ENCODE measurements at places on chromosomes 5 and 9.

- no peak for DNase-seq
Observed at GRCh38 chr5:127585661-127586060, 63.2 kb upstream of the CTXN3 start.

DNA sequence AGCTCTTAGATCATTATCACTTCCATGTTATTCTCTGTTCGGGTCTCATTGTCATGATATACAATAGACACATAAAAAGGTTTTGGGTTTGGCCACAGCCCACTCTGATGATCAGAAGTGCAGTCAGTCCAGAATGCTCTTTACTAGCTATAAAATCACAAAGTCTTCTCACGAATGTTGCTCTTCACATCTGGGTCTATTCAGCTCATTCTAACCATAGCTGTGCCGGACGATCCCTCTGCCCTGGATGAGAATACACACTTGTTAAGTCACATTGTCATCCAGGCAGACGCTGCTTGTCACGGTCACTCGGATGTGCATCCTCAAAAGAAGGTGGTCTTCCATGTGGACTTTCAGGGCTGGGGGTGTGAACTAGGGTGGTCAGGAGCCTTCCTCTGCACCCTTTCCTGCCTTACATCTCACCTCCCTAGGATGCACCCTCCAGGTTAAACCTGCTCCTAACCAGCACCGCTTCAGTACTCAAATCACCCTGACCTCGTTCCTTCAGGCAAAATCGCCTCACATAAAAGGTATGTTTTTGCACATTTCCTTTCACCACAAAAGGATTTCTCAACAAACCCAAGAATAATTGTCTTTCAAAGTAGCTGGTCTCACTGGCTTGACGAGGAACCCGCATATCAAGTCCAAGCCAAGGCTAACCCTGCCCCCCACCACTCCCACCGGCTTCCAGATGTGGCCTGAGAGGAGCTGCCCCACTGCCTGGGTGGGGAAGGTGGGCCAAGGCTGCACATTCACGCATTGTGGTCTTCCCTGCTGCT, 21.9 kb downstream of the ANKH start:
- no peak for DNase-seq

- peak; percentile 33 for DNase-seq
Observed at GRCh38 chr9:100108559-100108958, 9.5 kb downstream of the INVS start.

DNA sequence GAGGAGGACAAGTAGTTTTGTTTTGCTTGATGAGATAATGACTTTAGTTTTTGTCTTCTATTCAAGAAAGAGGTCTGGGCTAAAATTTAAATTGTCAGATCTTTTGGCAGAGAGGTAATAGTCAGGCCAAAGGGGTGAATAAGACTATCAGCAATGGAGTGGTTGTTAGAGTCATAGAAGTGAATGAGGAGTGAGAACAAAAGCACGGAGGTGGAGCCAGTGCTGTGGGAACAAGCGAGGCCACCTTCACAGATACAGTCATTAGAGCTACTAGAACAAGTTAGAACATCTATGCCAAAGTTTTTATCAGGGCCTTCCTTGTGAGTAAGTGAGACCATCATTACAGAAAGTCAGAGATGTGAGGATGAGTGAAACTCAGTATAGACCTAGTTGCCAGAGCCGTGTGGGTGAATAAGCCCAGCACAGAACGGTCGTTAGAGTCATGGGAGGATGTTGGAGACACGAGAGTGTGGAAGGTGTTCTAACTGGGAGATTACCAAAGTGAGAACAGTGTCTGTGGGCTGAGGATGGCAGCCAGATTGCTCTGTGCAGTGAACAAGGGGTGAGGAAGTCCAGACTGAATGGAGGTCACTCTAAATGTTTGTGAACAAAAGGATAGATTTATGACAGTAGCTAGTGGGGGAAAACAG, 135.1 kb downstream of the RPS23 start:
- no peak for DNase-seq

DNA sequence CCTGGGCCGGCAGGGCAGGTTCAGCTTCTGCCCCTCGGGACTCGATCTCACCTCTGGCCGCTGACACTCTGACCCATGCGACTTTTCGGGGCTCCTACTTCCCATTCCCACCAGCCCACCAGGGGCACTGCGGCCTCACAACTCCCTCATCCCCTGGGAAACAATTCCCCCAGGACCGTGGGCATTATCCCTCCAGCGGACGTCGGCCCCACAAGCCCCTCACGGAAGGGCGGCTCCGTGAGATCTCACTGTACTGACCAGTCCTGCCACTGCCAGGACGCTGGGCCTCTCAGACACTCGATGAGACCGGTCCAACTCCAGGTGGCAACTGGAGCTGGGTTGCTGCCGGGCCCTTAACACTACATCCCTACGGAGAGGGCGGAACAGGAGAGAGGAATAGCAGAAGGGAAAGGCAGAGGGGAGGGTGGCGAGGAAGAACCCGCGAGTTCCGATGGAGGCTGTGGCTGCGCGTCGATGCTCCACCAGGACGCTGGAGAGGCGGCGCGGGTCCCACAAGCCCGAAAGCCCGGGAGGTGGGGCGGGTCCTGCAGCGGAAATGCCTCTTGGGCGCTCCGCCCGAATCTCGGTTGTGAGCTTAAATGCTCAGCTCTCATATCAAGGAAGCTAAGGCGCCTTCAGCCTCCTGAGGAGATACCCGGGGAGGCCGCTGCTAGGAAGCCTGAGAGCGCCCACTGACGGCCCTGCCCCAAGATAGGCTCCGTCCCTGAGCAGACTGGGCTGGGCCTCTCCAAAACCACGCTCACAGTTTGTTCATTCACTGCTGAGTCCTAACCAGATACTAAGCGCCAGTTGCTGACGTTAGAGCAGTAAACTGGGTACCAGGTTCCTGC, 36.3 kb downstream of the VCP start:
- DNase-seq, result peak; percentile 18

DNA sequence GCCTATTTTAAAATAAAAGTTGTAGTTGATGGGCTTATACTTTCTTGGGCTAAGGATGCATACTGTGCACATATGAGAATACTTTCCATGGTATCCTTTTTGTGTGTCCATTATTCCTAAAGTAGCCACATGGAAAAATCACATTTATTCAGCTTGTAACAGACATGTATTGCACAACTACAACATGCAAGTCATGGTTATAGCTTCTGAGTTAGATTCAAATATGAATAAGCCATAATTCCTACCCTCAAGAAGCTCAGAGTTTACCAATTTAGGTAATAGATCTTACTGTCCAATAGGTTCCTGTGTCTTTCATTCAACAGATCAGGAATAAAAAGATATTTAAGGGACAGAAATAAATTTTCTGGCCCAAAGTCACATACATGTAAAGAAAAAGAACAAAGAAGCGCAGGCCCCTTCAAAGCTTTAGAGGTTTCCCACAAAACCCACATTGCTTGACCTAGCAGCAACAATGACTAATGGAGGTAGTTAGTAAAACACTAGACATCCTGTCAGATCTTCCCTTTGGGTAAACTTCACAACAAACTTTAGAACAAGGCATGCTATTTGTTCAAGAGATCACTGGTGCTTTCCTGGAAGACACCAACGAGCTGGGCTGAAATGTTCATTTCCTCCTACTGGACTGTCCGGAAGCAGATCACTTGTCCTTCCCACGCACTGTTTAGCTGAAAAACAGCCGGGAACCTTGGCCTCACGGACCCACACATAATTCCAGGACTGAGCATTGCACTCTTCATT, 78.4 kb upstream of the ITGA1 start:
- no peak for DNase-seq

DNA sequence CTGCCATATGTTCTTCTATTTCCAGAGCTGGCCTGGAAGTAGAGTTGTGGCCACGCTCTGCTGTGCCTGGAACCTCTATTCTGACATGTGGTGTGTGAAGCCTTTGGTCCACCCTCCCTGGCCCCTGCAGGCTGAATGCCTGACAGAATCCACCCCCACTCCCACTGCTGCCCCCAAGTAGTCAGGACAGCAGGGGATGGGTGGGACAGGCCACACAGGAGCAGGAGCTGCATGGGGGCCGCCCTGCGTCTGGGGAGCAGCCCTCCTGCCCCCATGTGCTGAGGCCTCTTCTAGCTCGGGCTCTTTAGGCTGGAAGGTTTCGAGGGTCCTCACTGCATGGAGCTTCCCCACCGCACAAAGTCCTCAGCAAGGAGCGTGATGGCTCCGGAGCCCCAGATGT, 32.6 kb upstream of the IRX4 start:
- DNase-seq, result no peak

- DNase-seq, result no peak
Observed at GRCh38 chr9:124209279-124209678, 48.5 kb upstream of the NEK6 start.

GRCh38 chr5:59497207-59497606, 396.3 kb downstream of the PDE4D start:
- no peak for DNase-seq

DNA sequence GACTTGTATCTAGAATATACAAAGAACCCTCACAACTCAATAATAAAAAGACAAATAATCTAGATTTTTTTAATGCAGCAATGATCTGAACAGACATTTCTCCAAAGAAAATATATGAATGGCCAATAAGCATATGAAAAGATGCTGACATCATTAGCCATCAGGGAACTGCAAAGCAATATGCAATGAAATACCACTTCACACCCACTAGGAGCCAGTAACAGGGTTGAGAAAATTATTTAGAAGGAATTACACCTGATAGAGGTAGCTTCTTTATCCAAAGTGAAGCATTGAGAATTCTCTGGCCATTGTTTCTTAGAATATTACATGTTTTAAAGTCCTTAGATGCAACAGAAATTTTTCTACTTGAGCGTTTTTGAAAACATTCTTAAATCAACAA, 316.9 kb downstream of the KCNN2 start:
- no peak for DNase-seq

DNA sequence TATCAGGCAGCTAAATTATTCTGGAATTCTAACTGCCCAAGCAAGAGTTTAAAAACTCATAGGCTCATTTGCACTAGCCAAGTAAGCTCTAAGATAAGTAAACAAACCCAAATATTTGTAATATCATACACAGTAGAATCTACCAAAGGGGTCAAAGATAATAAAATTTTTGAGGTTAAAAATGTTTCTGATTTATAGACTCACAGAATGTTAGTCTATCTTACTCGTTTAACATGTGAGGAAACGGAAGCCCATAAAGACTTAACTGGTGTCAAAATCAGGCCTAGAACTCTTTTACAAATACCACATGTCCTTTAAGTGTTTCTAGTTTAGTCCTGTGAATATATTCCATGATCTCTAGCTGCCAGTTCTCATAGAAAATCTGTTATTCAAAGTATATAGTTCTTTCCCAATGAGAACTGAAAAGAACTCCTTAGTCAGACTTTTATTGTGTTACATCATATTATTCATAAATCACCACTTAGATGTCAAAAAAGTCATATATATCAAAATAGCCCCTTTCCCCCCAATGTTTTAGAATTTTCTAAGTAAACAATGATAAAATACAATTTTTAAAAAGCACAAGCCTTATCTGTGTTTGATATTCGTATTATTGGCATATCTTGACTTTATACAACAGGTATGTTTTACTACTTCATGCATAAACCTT, 13.9 kb downstream of the RAB14 start:
- DNase-seq, result no peak

DNA sequence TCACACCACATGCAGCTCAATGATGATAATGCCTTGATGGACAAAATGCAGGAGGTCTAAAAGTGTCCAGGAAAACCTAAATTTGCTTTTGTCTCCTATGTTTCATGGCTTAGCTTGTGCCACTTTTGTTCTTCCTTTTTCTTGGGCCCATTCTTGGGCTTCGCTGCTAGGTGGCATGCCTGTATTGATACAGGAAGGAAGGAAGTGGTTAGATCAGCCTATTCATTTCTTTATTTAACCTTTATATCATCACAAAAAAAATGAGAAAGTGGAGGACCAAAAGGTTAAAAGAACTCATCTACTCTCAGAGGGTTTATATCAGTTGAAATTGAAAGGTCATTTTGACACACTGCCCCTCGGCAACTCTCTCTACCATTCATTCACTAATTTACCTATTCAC, 260.2 kb downstream of the ARHGAP26 start:
- no peak for DNase-seq

- no peak for DNase-seq
Observed at GRCh38 chr5:170338933-170339779, 41.6 kb upstream of the LCP2 start.

GRCh38 chr5:81633891-81634290, 117.0 kb downstream of the SSBP2 start:
- no peak for DNase-seq

DNA sequence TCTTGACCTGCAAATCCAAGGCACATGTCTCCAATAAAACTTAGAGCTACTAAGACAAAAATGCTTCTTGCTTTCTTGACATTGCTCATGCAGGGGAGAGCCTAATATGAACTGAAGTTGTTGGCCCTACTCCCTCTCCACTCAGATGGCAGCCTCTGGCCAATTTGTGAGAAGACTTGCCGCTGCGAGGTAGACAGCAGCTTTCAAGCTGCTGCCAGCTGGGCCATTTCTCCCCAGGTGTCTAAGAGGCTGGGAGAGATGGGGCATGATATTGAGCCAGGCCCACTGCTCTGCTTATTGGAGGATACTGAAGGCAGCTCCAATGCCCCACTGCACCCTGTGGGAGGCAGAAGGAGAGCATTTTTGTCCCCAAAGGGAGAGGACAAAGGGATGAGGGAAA, 380.5 kb downstream of the RASEF start:
- no peak for DNase-seq

GRCh38 chr9:136312436-136312835, 8.5 kb upstream of the CCDC187 start:
- no peak for DNase-seq

DNA sequence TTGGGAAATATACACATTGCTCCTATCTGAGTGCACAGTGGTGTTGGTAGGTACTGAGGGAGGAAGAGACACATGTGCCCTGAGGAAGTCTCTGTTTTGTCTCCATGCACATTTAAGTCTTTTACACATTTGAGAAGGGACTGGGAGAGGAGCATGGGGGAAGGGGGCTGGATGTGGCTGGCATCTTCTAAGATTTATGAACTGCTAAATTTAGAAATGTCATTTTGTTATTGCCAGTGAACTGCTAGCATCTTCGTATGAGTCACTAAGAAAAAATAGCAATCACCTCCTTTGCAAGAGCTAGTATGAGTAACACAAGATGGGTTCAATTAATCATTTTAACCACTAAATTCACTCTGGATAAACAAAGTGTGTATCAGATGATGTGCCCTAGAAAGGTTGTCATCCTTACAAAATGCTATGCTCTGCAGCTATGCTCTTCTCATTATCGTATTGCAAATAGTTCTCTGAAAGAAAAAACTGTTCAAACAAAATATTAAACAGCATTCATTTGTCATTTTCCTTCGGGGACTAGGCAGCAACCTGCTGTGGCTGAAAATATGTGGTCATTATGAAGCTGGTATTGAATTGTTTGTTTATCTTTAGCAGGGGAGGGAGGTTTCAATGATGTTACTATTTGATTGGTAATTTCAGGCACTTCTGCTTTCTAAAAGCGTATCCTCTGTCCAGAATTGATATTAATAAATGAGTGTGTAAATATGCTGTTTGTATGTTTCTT, 236.5 kb downstream of the DMRTA1 start:
- no peak for DNase-seq

All from hindlimb muscle (tissue), 1 donor.